ENCODE measurements at places on chromosomes 13 and 19.

DNA sequence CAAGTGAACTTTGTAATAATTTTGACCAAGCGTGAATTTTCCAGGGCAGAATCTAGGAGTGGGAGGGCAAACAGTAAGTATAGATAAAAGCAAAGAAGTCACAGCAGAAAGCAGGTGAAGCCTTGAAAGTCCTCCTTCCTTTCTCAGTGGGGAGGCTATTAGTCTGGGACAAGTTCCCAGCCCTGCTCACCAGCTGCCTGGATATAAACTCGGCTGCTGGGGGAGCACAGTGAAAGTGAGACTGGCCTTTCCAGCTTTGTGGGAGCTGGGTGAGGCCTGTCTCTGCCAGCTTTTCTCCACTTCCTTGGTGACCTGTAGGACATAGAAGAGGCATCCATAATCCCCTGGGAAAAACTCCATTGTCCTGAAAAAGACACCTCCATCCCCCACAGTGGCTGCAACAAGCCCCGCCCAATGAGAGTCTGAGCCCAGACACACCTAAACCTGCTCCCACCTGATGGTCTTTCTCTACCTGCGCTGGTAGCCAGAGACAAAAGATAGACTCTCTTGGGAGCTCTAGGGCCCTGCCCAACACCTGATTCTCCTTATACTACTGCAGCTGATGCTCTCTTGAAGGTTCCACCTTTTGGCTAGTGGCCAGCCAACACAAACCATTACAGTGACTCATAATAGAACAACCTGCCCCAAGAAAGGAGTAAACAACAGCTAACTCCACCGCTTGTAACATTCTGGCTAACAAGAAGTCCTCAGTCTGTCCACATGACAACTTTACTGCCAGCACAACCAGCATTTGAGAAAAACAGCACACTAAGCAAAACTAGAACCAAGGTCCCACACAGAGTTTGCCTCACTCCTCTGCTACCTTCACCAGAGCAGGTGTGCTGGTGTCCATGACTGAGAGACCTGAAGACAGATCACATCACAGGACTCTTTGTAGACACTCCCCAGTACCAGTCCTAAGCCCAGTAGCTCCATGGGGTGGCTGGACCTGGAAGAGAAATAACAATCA lies 252.2 kb upstream of the SLITRK6 start:
- no peak for DNase-seq

DNA sequence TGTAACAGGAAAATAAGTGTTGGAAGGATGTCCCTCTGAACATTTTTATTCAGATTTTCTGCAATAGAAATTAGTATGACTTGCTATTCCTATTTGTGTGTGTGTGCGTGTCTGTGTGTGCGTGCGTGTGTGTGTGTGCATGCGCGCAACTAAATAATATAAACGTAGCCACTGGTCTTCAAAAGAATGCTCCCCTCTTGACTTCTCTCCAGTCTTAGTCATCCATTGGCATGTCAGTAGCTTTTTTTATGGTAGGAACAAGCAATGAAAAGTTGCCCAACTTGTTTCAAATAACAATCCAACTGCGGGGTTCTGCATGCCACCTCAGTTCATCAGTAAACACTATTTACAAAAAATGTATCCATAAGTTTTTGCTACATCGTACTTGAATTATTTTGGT lies 249.6 kb downstream of the GPC6 start:
- no peak for DNase-seq

- DNase-seq: no peak
Observed at GRCh38 chr13:59715611-59716010, 448.1 kb downstream of the DIAPH3 start.

GRCh38 chr13:75657111-75657510 lies 21.0 kb downstream of the LMO7 start:
- DNase-seq: no peak

DNA sequence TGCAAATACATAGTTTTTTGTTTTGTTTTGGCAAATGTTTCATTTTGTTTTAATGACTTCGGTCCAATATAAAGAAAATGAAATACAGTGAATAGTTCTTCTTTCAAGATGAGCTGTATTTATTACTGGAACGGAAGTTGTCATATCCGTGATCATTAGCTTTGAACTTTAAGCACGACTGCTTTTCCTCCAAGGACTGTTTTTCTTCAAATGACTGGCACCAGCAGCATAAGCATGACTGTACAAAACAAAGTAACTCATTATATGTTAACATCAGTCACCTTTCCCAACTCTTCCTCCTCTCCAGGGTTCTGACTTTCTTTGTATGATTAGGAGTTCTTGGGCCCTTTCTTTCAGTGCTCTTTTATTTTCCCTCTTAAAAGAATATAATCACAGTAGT lies 20.5 kb downstream of the EDNRB start:
- no peak for DNase-seq

- peak; percentile 81 for DNase-seq
Observed at GRCh38 chr19:35090506-35091214, 25.0 kb upstream of the FXYD3 start.

GRCh38 chr19:38913958-38914357 lies 2.0 kb upstream of the CCER2 start:
- DNase-seq: no peak

- DNase-seq: no peak
Observed at GRCh38 chr19:7982103-7982502, 23.3 kb downstream of the ELAVL1 start.

- no peak for DNase-seq
Observed at GRCh38 chr13:50485979-50486935, 357.2 kb downstream of the DLEU7 start.

- DNase-seq: no peak
Observed at GRCh38 chr13:81197966-81198365, 857.0 kb upstream of the SPRY2 start.

- peak; percentile 81 for DNase-seq
Observed at GRCh38 chr19:3184847-3185460, 776 bp upstream of the NCLN start.

GRCh38 chr19:1470305-1471009 lies 8.6 kb downstream of the C19orf25 start:
- DNase-seq: no peak

DNA sequence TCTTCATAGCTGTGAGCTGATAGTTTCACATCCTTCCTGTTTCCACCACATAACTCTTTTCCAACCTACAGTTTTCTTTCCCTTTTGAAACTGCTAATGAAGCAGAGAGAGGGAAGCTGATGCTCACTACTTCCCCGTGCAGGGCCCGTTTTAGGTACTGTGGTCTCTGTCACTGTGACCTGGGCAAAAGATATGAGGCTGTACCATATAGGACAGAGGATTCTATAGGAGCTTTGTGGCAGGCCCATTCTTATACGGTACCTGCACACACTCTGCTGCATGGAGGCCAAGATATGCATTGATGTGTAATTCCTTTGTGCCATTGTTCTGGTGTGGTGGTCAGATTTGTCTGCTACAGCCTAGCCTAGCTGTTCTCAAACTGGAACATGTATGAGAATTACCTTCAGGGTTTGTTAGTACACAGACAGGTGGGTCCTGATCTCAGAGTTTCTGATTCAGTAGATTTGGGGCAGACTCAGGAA lies 577.3 kb downstream of the LMO7 start:
- DNase-seq: no peak

DNA sequence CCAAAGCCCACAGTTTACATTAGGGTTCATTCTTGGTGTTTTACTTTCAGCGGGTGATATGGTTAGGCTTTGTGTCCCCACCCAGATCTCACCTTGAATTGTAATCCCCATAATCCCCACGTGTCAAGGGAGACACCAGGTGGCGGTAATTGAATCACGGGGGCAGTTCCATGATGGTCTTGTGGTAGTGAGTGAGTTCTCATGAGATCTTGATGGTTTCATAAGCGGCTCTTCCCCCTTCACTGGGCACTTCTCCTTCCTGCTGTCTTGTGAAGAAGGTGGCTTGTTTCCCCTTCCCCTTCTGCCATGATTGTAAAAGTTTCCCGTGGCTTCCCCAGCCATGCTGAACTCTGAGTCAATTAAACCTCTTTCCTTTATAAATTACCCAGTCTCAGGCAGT lies 12.0 kb downstream of the FPR2 start:
- no peak for DNase-seq

DNA sequence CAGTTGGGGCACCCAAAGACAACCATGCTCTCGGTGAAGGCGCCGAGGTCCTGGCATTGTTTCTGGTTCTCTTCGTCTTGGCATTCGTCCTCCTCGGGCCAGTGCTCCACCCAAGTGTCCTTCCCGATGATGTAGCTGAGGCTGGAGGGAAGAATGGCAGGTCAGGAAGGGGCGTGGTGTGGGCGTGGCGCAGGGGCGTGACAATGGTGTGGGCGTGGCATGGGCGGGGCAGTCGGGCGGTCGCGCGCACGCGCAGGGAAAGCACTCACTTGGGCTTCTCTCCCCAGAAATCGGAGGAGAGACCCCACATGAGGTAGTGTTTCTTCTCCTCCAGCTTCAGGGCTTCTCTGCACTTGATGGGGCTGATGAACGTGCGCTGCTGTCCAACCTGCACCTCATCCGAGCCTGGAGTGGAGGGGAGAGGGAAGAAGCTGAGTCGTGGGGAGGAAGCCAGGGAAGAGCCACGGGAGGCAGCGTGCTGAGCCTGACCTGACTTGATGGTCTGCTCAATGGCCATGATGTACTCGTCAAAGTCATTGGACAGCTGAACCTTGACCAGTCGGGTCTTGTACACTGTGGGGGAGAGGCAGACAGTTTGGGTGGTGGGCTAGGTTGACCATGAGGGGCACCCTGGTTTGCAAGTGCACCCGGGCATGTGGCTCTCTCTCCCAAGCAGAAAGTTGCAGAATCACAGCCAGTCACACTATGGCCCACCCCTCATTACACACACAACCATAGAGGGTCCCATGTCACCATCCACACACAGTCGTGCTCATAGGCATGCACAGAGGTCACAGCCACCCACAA lies 8.1 kb upstream of the TNFSF14 start:
- peak; percentile 3 for DNase-seq

DNA sequence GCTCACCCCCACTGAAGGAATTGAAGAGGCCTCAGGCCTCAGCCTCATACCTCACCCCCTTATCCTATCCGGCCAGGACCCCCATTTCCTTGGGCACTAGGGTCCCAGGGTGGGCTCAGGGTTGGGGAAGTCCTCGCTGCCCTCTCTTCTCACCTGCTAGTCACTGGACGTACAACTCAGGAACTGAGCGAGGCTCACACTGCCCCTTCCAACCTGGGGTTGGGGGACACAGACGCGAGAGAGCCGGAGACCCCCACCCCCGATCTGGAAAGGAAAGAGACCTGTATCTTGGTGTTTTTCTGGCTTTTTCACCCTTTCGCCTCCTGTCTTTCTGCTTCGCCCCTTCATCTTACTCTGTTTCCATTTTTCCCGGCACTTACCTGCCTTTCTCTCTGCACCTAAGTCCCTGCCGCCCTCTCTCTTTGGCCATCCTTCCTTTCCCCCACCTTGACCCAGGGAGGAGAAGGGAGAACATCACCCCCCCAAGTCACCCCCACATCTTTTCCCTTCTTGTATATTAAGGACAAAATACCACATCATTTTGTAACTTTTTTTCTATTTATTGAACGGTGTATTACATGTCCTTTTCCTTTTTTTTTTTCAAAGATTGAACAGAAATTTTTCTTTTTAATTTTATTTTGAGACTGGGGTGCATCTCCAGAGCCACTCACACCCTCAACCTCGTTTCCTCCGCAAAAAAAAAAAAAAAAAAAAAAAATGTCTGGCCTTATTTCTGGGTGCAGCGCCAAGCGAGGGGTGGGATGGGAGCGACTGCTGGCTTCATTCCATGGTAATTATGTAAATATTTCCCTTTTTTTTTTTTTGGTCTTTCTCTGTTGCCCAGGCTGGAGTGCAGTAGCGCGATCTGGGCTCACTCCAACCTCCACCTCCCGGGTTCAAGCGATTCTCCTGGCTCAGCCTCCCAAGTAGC lies 36.6 kb downstream of the ZSWIM4 start:
- no peak for DNase-seq

- DNase-seq: no peak
Observed at GRCh38 chr19:5059213-5059574, 90.3 kb downstream of the KDM4B start.

DNA sequence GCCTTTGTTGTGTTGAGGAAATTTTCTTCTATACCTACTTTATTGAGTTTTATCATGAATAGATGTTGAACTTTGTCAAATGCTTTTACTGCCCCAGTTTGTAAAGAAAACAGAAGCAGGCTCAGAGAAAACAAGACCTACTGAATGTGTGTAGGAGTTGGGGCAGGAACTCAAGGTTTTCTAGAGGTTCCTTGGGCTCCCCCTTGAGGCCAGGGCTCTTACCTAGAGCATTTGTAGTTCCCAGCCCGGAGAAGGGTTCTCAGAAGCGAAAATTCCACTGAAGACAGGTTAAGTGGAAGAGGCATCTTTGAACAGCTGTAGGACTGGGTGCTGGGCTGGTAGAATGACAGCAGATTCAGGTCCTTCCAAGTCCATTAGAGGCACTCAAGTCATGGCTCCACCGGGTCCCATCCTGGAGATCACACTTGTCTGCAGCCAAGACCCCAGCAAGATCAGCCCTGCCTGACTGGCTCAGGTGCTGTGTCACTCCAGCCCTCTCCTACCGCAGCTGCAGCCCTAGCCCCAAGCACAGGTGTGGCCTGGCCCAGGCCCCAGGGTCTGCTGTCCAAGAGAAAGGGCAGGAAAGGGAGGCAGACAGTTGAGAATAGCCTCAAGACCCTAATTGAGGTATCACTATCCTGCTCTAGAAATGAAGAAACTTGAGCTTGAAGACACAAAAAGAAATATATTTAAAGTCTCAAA lies 425.5 kb downstream of the PCDH20 start:
- DNase-seq: no peak

DNA sequence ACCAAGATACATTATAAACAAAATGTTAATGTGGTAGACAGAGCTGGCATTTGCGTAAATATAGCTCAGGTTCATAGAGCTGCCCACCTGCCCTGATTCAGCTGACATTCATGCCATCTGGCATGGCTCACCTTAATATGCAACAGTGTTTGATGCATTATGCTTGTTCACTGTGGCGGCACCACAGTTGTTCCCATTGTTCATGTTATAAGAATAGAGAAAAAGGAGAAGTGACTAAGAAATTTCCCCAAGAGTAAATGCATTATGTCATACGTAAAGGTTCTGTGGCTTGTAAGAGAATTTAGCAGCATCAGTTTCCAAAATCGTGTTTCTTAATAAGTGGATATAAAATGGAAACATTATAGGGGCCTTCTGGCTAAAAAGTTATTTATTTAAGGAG lies 4.5 kb downstream of the CCNA1 start:
- no peak for DNase-seq

DNA sequence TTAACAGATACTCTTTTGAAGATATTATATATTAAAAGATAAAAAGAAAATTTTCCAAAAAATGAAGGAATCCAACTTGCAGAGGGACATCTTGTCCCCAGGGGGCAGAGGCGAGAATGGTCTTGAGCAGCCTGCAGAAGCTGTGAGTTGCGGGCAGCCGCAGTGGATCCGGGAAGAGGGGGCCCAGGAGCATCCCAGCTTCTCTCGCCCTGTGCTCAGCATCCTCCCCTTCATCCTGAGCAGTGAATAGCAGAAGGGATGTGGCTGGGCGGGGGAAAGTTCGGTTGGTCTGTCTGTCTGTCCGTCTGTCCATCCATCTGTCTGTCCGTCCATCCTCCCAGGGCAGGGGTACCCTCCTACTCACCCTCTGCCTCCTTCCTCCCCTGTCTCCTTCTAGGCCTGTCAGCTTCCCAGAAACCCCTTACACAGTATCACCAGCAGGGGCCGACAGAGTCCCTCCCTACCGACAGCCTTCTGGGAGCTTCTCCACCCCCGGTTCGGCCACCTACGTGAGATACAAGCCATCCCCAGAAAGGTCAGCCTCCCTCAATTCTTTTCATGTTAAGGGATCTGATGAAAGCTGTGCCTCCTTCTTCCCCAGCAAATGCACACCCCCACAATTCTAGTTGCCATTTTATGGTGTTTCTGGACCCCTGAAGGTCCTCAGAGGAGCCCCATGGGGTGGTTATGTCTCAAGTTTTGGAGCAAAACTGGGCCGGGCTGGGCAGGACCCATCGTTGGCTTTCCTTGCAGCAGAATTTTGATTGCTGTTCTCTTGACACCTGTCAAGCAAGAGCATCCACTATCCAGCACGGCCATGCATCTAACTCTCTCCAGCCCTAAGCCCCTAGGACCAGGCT lies 81.6 kb downstream of the DPF1 start:
- peak; percentile 31 for DNase-seq

Measured in NCI-H526 treated with DMSO at 0.1 percent for 48 hours (cell line).